Right ventricle myocardium inferior (tissue), 1 donor: ENCODE measurements at places on chromosomes 1 and 21. TPM values are rescaled to one million over a fixed set of nuclear protein-coding genes. Genes with fewer than 3 reads are reported as not detected.

Gene AZIN2
- total RNA-seq: 2.1 TPM

DNA sequence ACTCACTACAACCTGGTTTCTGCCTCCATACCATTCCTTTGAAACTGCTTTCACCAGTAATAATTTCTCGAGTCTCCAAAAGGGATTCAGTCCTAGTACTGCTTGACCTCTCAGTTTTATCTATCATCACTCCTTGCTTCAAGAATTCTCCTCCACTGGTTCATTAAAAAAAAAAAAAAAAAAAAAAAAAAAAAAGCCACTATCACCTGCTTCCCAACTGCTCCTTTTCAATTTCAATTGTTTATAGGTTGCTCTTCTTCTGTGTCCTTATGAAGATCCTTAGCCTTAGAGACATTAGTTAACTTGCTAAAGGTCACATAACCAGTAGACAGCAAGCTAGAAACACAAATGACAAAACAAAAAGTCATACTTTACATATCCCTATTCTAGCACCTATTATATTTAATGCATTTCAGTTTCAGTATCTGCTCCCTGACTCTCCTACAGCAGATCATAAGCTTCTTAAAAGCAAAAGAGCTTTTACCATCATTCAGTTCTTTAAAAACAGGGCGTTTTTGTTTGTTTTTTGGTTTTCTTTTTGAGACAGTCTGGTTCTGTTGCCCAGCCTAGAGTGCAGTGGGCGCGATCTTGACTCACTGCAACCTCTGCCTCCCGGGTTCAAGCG, 7.1 kb downstream of the NRDC start:
- DNase-seq: no peak

Gene AMY2B
- total RNA-seq: 15.1 TPM

Gene ELAPOR1
- 0.22 TPM for total RNA-seq

Gene RAB42
- 1.6 TPM for total RNA-seq

Gene WNT4
- not detected for total RNA-seq

Gene PLA2G4A
- total RNA-seq: 2.5 TPM

Gene CLEC20A
- not detected for total RNA-seq

Gene ATP1A2
- total RNA-seq: 209 TPM

DNA sequence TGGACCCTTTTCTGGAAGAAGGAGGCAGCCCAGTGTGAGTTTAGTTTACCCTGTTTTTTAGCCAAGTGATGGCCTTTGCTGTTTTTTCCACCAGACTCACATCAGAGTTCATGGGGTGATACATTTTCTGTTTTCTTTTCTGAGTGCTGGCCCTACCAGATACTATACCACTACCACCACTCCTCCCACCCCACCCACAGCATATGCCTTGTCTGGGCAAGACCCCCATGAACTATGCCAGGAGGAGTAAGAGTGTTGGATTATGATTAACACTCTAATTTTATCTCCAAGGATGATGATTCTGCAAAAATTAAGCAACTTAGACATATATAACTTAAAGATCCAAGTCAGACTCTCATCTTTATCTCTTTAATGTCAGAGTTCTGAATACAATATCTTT, 26.1 kb downstream of the FABP3 start:
- no peak for DNase-seq

Gene TNNT2
- total RNA-seq: 9,445 TPM

Gene IL20
- total RNA-seq: not detected

DNA sequence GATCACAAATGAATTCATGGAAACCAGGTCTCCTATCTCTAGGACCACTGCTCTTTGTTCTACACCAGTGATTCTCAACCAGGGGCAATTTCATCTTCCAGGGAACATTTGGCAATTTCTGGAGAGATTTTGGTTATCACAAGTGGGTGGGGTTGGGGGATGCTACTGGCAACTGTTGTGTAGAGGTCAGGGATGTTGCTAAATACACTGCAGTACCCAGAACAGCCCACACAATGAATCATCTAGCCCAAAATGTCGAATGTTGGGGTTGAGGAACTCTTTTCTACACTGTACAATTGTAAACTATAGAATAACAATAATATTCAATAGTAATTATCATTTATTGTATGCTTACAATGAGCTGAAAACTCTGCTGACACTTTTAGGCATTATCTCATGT, 55.7 kb upstream of the UBE2U start:
- no peak for DNase-seq

DNA sequence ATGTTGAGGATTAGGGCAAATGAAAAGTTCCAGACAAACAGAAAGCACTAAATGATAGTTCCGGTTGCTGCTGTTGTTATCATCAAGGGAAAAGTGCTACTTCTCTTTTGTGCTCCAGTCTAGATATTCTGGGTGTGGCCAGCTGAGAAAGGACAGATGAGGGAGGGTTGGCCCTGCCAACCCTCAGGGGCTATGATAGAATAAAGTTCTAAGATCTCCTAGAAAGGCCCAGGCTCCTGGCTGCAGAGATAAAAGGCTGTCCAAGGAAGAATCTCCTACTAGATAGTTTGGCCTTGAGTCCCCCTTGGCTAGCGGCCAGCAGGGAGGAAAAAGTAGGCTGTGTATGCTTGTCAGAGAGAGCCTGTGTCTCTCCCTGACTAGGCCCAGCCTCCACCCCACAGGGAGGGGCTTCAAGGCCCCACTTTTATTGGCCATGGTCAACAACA, 31.5 kb downstream of the RIMS3 start:
- no peak for DNase-seq

Gene TRIM45
- total RNA-seq: 13.3 TPM

DNA sequence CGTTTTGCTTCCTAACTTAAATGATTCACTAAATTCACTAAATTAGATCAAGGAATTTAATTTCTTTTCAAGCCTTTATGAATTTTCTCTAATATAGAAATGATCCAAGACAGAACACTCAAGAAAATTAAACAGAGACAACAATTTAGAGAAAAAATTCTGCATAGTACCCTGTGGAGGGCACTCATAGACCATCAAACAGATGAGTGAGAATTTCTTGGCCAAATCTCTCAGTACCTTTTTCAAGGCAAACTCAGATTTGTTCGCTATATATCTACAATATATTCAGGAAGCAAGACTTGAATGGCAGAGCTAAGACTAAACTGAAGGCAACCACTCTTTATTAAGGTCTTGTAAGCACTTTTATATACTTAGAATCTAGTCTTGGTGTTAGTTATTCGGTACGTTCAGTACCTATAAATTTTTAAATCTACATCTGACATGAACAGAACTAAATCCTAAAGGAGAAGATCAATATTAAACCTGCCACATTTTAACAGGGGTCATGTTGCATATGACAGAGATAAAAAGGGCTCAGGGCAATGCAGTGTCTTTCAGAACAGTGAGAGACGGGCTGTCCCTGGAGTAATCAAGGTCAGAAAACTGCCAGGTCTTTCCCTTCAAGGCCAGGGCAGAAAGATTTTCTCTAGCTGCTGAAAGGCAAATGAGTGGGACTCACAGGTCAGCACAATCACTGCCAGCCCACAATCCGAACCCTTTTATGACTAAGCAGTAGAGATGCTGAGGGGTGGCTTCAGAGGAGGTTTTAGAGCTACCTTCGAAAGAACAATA, 118.8 kb upstream of the TMPRSS15 start:
- DNase-seq: no peak

Gene GRHL3
- total RNA-seq: not detected

GRCh38 chr1:29984862-29985605, 738.4 kb downstream of the MATN1 start:
- no peak for DNase-seq

- no peak for DNase-seq
These were observed 249.1 kb upstream of the PROX1 start for GRCh38 chr1:213738658-213739057.

GRCh38 chr21:16832791-16833190, 680.1 kb upstream of the CXADR start:
- DNase-seq: no peak
